ENCODE measurements at places on chromosomes 12 and 14. TPM values are rescaled to one million over a fixed set of nuclear protein-coding genes. Genes with fewer than 3 reads are reported as not detected.
A peak's percentile ranks its signal among the peaks of the same experiment; 100 is the strongest.

DNA sequence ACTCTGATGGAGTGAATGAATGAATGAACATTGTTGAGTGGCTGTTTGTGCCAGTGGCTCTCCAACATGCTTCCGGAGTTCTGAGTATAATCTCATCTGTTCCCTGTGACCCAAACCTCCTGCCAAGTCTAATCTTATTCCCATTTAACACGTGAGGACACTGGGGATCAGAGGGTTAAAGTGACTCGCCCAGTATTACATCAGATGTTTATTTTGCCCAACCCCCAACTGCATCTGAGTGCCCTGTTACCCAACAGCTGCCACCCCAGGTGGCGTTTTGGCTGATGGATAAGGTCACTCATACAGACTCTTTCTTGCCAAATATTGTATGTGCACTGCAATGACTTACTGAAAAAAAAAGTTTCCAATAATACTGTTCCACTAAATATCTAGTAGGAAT, 210.9 kb downstream of the EXOC5 start:
- no peak for DNase-seq

GRCh38 chr12:65924716-65925115, 100.4 kb downstream of the HMGA2 start:
- DNase-seq: no peak

- DNase-seq: no peak
Measured at GRCh38 chr12:6208130-6208529, 7.9 kb downstream of the CD9 start.

DNA sequence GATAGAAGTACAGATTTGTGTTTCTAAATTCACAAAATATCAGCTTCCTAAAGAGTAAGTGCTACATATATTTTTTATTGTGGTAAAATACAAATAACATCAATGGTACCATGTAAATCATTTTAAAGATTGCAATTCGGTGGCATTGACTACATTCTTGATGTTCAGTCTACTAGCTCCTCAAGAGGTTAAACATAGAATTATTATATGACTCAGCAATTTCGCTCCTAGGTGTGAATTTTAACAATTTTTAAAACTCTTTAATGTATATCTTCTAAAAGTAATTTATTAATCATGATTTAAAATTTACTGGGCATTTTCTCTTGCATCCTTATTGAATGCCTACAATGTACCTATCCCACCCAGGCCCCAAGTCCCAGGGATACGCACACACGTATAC, 29.8 kb upstream of the OAS1 start:
- DNase-seq: no peak

- DNase-seq: no peak
Measured at GRCh38 chr12:69546693-69547438, 38.4 kb upstream of the CCT2 start.

- DNase-seq: no peak
Measured at GRCh38 chr14:68944162-68944561, 34.9 kb downstream of the ACTN1 start.

DNA sequence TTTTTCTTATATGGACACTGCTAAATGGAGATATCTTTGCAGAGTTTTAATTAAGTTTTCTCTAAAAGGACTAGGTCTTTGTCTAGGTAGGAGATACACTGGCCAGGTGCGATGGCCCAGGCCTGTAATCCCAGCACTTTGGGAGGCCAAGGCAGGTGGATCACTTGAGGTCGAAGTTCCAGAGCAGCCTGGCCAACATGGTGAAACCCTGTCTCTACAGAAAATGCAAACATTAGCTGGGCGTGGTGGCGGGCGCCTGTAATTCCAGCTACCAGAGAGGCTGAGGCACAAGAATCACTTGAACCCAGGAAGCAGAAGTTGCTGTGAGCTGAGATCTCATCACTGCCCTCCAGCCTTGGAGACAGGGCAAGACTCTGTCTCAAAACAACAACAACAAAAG, 17.1 kb upstream of the CERS5 start:
- DNase-seq: no peak

DNA sequence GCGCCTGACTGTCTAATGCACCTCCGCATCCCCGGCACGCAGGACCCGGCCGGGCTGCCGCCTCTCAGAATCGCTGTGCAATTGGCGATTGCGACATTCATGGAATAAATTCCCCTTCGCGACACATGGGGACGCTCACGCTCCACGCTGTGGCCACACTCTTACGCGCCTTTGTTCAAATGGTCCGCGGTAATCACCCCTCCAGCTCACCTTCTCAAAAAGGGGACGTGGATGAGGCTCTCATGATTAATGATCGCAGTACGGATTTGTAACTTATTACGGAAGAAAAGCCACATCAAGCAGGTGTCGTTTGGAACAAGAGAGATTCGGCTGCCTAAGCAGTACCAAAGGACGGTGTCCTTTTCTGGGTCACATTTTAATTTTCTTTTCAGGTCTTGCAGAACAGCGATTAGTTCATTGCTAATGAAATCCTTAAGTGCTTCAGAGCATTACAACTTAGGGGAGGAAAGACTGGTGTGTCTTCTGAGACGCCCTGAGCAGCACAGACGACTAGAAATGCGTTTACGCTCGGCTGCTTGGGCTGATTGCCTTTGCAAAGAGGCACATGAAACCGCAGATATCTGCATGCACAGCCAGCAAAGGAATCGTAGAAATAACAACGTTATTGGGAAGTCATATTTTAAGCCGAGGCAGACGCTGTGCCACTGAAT, 37.3 kb upstream of the ADGRD1 start:
- DNase-seq: peak; percentile 14

DNA sequence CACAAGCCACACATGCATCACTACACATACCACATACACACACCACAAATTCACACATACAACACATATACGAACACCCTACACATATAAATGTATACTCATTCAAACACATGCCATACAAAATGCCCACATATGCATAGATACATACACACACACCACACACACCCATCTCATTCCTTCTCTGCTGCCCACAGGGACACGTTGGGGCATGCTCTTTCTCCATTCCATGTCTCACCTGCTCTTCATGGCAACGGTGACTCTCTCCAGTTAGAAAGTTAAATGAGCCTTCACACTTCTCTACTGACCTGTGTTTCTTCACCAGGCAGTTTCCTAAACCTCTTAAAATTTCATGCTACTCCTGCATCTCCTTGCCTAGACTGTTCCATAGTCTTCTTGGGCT, 1194.8 kb downstream of the BCL11B start:
- no peak for DNase-seq

DNA sequence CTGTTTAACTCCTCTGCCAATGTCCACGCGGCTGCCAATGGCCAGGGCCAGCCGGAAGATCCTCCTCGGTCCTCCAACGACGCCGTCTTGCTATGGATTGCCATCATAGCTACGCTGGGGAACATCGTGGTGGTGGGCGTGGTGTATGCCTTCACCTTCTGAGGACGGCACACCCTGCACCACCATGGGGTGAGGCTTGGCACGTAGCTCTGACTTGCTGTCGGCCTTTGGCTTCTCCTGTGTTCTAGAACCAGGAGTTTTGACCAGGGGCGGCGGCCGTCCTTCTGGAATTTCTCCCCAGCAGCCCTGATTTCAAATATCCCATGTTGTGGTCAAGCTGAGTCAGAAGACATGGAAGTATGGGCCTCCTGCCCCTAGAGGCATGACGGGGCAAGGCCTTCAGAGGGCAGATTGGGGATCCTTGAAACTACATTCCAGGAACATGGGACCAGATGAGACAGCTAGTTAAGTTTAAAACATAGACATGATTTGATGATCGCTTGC, 47.5 kb downstream of the C14orf132 start:
- no peak for DNase-seq

GRCh38 chr12:132593071-132593470, 17.3 kb downstream of the LRCOL1 start:
- no peak for DNase-seq

GRCh38 chr12:52506858-52507715, 13.1 kb downstream of the KRT5 start:
- peak; percentile 42 for DNase-seq

GRCh38 chr12:53983568-53983949, 1.4 kb upstream of the HOXC10 start:
- DNase-seq: no peak

DNA sequence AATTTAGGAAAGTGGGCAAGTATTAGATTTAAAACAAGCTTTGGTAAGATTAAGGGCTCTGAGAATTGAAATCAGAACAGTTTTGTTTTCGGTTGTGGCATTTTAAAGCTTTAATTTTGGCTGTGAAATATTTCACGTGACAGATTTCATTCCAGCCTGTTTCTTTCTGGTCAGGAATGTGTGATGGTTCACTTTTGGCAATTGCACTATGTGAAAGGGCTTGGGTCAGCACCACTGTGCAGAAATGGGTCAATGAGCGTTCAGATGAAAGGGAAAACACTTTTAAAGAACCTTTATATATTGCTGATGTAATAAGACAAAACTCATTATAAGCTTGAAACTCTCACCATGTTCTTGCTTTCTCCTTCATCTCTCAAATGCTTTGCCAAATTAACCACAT, 17.1 kb downstream of the NUBPL start:
- no peak for DNase-seq

DNA sequence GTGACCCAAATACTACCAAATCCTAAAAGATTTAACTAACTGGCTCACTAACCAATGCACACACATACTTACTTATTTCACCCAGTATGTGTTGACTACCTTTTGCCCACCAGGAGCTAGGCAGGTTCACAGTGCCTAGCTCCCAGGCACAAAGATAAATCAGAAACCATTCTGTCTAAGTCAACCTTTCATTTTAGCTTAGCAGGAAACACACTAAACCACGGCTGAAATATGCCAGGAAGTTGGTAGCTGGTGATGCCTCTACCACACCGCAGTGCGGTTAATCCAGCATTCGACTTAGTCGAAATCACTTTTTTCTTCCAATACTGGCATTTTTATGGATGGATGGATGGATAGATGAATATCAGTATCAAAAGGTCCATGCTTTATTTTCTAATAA, 597.7 kb downstream of the DIO2 start:
- no peak for DNase-seq

GRCh38 chr14:58072288-58073071, 79.5 kb downstream of the ARMH4 start:
- DNase-seq: peak; percentile 50

- no peak for DNase-seq
Measured at GRCh38 chr12:97927977-97928376, 465.4 kb downstream of the RMST start.

DNA sequence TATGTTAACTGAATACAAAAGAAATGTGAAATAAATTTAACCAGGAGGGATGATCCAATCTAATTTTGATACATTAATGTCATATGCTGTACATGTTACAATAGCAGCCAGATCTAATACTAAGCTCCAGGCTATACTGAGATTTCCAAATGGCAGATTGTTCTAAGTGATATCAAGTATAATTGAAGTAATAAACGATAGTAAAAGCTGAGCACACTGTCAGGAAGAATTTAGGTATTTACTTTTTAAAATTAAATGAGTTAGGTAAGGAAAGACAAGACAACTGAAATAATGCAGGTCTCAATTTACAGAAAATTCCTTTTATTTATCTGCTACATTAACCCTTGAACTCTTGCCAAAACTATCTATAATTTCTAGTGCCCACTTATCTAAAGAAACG, 39.9 kb downstream of the INSM2 start:
- no peak for DNase-seq

DNA sequence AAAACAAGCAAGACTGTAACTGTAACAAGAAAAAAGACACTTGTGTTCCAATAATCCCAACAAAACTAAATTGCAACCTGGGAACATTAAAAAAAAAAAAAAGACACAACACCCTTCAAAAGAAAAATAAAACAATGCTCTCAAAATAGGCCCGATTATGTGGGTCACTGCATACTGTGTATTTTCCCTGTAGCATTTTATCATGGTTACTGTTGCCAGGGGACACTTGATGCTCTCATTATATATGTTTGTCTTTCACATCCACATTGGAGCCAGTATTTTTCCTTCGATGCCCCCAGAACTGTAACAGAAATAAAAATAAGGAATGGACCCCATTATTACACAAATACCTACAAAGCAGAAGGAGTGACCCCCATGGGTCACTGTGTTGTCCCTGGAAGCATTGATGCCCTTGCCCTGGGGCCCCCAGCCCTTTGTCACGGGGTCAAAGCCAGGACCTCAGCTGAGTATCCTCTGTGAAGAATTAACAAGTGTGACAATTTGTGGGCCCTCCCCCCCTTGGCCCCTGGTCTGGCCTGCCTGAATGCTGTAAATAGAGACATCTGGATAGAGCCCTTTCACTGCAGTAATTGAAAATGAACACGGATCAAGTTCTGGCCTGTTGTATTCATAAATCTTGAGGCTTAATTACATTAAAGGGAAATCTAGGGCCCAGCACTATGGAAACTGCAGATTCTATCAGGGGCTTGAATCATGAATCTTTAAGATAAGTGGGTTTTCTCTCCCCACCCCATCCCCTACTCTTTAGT, 72.8 kb downstream of the C12orf42 start:
- no peak for DNase-seq

DNA sequence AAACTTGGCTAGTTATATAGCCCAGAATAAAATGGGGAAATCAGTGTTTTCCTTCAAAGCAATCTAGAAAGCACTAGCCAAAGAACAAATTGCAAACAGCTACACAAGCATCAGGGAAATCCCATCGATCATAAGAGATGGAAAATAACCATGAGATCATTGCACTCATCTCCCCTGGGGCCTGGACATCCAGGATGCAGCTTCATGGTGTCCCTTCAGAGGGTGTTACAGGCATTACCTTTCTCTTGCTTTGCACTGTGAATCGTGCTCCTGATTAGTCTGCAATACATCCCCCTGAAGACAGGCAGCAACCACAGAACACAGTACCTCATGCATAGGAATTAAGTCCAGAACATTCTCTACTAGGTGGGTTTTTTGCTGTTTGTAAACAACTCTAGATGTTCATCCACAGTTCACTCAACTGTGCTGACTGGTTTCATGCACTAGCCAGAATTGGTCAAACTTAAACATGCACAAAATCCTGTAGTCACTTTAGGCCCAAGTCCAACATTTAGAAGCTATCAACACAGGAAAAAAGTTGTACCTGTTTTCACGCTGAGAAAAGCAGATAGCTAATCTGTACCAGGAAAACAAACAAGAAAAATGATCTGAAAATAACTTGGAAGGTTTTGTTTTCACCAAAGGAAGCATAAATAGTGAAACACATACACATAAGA, 120.1 kb downstream of the ZFP36L1 start:
- DNase-seq: no peak

GRCh38 chr14:105540811-105541210, 14.4 kb downstream of the TMEM121 start:
- no peak for DNase-seq

DNA sequence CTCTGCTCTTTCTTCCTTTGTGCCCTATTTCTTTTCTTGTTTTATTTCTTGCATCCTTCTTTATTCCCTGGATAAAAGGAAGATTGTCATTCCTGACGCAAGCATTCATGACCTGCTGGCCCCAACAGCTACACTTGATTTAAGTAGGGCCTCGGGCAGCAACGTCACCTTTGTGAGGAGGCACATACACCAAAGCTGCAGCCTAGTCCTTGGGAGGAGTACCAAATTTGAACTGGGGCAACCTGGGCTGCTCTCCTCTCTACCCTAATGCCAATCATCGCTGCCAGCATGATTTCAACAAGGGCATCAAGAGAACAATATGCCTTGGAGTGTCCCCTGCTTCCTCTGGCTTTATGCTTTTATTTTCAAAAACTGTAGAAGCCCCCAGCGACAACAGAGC, 76.4 kb downstream of the C12orf50 start:
- no peak for DNase-seq

GRCh38 chr14:49988080-49988990, 95.5 kb downstream of the ARF6 start:
- DNase-seq: no peak

Gene DAO
- total RNA-seq: not detected

Gene TAS2R19
- not detected for total RNA-seq

Gene CELA1
- total RNA-seq: not detected

Gene CCDC177
- under 0.01 TPM for total RNA-seq

Gene REM2
- total RNA-seq: 0.48 TPM

Gene BEGAIN
- total RNA-seq: 3.2 TPM

Gene RHOJ
- 0.54 TPM for total RNA-seq

Measured in kidney epithelial cell (primary cell).